SK-N-DZ (cell line): ENCODE measurements at places on chromosomes 13 and 19.
A peak's percentile ranks its signal among the peaks of the same experiment; 100 is the strongest.

DNA sequence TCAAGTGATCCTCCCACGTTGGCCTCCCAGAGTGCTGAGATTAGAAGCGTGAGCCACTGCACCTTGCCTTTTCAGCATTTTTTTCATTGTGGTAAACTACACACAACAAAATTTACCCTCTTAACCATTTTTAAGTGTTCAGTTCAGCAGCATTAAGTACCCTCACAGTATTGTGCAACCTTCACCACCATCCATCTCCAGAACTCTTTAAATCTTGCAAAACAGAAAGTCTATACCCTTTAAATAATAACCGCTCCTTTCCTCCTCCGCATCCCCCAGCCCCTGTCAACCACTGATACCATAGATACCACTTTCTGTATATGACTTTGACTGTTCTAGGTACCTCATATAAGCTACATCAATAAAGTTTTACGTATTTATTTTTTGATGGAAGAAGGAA, 20.8 kb upstream of the CASP14 start:
- no peak for DNase-seq

DNA sequence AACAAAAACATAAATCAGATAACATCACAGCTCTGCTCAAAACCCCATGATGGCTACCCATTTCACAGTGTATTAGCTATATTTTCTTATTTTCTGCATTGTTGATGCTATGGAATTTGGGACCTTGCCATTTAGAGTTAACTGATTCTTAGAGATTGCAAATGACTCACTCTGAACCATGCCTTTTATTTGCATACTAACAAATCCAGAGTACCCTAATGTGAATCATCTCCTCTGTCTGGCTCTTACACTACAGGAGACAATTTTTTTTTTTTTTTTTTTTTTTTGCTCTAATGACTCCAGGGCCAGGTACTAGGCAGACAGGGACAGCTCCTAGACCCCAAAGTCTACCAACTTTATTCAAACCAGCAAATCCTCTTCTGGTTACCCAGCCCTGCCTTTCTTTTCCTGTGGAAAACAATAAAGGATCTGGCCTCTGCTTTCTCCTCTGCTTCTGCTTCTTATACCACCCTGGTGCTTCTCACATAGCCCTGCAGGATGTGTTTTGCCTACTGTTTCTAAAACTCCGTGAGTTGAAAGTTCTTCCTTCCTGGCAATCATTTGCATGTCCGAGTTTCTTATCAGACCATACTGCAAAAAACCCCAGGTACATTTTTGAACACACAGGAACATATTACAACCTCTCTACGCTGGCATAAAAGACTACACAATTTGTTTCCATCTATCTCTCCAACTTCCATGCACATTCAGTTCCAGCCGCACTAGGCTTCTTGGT, 10.6 kb upstream of the ZNF460 start:
- DNase-seq = no peak

DNA sequence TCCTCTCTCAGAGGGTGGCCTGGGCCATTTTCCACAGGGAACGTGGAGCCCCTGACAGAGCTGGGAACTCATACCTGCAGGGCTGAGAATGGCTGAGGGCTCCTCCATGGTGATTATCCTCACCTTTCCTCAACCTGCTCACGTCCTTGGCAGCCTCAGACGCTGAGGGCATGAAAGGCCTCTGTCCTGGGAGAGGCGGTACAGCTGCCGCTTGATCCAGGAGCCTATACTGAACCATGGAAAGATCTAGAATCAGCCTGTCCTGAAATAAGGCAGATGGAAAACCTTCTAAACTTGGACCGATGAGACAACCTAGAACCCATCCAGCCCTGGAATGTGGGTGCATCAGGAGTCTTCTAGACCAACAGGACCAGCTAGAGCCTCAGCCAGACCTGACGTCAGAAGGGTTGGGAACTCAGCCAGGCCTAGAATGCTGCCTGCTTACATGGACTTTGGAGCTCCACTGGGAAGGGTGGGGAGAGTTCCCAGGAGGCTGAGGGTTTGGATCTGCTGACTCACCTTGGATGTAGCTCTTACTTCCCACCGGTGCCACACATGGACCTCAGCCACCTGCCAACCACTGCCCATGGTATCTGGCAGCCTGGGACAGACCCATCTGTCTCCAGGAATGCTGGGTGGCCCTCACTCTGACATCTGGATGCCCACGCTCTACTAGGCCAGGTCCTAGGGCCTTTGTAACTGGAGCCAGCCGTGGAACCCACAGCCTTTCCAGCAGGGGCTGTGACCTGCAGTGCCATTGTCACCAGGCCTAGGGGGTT, 7.5 kb downstream of the KCTD15 start:
- DNase-seq = no peak

DNA sequence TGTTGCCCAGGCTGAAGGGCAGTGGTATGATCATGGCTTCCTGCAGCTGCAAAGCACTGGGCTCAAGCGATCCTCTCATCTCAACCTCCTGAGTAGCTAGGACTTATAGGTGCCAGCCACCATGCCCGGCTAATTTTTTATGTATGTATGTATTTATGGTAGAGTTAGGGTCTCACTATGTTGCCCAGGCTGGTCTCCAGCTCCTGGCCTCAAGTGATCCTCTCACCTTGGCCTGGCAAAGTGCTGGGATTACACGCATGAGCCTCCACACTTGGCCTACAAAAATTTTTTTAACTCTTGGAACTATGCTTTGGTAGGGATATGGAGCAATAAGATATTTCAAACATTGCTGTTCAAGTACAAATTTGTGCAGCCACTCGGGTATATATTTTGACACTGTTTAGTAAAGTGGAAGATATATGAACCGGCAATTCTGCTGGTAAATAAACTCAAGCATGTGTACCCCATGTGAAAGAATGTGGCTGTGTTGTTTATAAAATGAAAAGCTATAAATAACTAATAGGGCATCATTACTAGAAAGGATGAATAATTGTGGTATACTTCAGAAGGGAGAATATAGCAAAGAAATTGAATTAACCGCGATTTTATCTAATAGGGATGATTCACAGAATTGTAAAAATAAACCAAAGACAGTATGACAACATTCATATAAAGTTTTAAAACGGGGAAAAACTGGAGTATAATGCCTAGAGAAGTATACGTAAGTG, 1.1 kb downstream of the ZNF566 start:
- DNase-seq = no peak

- DNase-seq = no peak
Measured at GRCh38 chr19:48491793-48492123, 19.9 kb downstream of the LMTK3 start.

DNA sequence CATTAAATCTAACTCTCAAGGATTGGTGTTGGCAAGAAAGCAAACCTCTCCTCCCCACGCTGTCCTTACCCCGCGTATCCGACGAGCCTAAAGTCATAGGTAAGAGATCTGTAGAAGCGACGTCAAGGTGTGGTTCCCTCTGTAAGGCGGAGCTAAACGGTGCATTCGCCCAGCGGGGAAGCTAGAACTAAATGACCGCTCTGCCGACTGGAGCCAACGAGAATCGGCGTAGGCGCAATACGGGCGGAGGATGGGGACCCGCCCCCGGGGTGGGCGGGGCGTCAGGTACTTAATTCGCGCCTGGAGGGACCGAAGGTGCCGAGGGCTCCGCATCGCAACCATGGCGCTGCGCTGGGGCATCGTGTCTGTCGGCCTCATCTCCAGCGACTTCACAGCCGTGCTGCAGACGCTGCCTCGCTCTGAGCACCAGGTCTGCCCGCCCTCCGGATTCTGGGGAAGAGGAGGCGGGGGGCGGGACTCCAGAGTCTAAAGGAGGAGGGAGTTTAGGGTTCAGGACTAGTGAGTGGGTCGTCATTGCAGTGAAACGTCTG, at the start of gene DHDH:
Gene DHDH, plus strand, starts transcription at position 318 of the 551 bp plus-strand sequence. Its CDS starts 23 bp downstream, at position 341.
- peak; percentile 51 for DNase-seq

GRCh38 chr19:17135001-17135853, 59.6 kb downstream of the MYO9B start:
- peak; percentile 84 for DNase-seq

GRCh38 chr13:113329656-113330312, 32.7 kb downstream of the LAMP1 start:
- no peak for DNase-seq

DNA sequence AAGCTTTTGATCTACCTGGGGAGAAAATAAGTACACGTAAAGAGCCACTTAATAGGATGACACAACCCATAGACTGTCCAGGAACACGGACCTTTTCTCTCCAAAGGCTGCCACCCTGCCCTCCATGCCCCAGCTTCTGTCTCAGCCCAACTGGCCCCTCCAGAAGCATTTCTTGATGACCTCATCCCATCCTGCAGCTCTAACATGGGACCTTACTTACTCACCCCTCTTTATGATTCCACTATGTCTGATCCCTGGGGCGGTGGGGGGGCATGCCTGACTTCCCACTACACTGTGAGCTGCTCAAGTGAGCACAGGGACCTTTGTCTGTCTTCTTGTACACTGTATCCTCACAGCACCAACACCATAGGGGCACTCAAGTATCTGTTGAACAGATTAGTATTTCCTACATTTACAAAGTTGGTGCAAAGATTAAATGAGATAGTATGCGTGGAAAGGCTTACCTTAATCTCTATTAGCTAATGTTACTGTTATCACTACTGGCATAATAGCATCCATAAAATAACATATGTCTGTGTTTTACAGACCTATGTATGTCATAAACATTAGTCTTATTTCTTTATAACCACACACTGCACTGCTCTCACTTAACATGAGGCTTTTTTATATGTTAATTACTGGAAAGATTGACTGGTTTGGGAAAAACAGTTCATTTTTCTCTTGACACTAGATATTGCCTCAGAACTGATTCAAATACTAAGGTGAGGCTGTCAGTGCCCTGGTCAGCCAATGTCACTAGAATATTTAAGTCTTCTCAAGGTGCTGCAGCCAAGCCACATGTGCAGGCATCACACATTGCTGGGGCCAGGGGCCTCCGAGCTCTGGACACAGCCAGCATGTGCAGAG, 100.9 kb downstream of the FOXO1 start:
- no peak for DNase-seq

- no peak for DNase-seq
Measured at GRCh38 chr19:42872608-42873007, 6.9 kb downstream of the PSG1 start.

GRCh38 chr19:47595944-47596343, 13.0 kb upstream of the BICRA start:
- no peak for DNase-seq

- no peak for DNase-seq
Measured at GRCh38 chr13:105598529-105598928, 936.9 kb downstream of the EFNB2 start.

- DNase-seq = no peak
Measured at GRCh38 chr19:10510301-10510802, 6.9 kb downstream of the S1PR5 start.

DNA sequence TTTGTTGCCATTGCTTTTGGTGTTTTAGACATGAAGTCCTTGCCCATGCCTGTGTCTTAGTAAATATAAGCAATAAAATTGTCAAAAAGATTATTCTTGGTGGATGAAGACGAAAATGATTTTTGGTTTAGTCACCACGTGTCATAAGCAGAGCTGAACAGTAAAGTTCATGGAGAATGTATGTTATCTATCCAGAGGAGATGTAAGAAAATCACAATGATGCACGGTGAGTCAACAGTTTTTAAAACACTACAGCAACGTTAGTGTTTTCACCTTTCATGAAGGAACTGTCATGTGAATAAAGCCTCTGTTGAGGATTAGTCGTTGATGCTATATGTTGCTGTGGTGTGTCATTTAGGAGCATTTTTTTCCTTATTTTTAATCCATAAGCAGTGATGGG, 137.6 kb downstream of the GPC6 start:
- no peak for DNase-seq

- DNase-seq = no peak
Measured at GRCh38 chr19:31938675-31939074, 406.7 kb upstream of the ZNF507 start.

- no peak for DNase-seq
Measured at GRCh38 chr13:25446261-25446660, 74.5 kb downstream of the ATP8A2 start.

DNA sequence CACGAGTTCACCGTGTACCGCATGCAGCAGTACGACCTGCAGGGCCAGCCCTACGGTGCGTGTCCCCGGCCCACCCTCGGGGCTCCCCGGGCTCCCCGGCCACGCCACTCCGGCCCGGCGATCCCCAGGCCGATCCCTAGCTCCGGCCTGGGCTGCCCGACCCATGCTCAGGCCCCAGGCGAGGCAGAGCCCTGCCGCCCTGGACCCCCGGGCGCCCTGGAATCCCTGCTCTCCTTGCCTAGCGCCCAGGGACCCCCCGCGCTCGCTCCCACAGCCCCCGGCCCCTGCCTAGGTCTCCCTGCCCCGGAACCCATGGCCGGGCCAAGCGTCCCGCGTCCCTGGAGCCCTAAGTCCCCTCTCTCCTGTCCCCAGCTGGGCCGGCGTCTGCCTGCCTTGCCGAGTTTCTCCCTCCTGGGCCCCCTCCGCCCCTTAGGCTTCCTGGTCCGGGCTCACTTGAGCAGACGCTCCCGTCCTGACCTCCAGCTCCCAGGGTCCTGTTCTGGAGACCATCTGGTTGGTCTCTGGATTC, 494 bp downstream of the NCLN start:
- no peak for DNase-seq

GRCh38 chr19:2488405-2488941, 12.5 kb downstream of the GADD45B start:
- no peak for DNase-seq
